ENCODE measurements at places on chromosomes 7 and 10.

GRCh38 chr7:71220210-71220695, 88.3 kb downstream of the GALNT17 start:
- no peak for DNase-seq

GRCh38 chr10:132421847-132422751, 25.1 kb downstream of the PWWP2B start:
- DNase-seq, result no peak

GRCh38 chr7:29612596-29612995, 49.0 kb downstream of the PRR15 start:
- DNase-seq, result no peak

- DNase-seq, result no peak
Observed at GRCh38 chr10:88012641-88013040, 149.2 kb downstream of the PTEN start.

DNA sequence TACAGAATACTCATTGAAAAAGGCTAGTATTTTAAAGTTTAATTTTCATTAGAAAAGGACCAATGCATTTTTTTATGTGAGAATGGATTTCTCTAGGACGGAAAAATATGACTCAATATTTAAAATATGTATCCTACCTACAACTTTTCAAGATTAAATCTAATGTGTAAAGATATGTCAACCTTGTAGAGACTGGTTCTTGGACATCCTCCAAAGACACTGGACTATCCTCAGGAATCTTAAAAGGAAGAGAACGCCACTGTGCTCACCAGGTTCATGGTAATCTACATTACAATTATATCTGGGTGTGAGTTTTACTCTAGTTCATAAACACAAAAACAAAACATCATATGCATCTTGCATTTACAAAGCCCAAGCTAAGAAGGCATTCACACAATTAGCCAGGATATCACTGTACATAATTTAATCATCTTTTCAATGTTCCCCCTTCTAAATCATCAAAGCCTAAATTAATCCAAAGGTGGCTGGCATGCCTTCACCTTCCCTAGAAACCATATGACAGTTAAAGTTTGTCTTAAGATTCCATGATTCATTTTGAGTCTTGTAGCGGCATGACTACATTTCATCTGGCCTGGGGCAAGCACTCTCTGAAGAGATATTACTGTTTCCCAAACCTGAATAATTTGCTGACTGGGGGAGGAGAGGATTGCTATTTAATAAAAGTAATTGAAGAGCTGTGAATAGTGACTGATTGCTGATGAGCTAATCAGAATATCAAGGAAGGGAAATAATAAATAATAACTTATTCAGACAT, 12.0 kb downstream of the SGCE start:
- no peak for DNase-seq

DNA sequence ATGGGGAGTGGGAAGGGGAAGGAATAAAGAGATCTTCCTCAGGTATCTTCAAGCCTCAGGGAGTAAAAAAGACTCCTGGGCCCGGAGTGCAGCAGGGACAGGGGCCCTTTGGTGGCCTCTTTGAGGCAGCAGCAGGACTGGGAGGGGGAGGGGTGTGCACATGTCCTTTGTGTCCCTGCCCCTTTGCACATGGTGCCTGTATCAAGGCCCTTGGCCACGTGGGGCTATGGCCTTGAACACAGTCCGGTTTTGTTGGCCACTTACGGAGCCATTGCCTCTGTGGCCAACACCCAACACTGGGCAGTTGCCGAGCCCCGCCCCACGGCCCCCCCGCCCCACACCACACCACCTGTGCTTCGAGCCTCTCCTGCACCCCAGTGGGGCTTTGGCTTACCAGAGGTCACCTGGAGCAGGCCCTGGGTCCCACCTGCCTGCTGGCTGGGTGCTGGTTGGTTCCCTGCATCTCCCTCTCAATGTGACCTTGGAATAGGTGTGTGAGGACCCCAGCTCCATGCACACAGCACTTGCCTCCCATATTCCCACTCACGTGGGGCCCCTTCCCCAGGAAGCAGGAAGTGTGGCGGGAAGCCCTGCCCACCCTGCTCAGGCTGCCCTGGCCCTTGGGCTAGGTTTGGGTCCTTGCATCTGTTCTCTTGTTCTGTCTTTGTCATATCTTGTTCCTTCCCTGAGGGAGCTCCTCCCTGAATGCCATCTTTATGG, 5.4 kb downstream of the SAP25 start:
- no peak for DNase-seq

DNA sequence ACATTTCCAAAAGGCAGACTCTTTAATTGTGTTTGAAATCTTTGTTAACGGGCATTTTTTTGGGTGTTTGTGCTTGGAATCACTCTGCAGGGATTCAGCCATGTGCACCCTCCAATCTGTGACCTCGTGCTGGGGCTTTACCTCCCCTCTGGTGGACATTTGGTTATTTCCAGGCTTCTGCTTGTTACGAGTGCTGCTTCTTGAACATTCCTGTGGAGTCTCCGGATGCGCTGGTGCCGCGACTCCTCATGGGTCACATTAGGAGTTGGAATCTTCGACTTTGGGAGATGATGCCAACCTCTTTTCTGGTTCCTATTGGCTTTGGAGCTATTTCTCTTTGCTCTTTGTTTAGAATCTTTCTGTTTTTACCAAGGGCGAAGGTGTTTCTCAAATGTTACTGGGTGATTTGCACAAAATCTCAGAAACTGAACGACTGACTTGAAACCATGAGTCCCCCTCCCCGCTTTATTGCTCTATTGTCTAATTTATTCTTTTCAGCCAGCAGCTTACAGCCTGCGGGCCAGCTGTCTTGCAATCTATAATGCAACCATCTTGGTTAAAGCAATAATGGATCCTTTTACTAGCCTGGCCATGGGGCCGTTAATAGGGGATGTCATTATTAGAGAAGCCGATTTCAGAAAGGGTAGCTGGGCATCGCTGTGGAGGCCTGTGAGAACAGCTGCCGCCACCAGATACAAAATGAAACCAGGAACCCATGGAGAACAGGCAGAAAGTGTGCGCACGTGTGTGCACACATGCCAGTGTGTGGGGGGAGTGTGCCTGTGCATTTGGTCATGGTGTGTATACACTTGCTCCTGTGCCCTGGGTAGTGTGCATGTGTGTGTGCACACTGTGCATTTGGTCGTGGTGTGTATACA, 9.9 kb upstream of the DPYSL4 start:
- DNase-seq, result no peak

DNA sequence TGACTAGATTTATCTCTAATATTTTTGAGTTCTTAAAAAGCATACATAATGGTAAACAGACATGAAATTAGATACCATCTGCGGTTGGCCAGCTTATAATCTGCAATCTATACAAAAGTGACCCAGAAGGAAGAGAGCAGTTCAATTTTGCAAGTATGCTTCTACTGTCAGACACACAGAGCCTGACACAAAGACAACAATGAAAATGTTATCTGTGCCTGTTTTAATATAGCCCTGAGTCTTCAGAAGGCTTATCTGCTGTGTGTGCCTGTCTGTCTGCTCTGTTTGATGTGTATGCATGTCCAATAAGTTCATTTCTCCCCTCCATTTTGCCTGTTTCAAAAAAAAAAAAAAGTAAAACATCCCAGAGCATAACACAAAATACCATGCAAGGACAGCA, 73.3 kb upstream of the FHIP2A start:
- DNase-seq, result no peak

DNA sequence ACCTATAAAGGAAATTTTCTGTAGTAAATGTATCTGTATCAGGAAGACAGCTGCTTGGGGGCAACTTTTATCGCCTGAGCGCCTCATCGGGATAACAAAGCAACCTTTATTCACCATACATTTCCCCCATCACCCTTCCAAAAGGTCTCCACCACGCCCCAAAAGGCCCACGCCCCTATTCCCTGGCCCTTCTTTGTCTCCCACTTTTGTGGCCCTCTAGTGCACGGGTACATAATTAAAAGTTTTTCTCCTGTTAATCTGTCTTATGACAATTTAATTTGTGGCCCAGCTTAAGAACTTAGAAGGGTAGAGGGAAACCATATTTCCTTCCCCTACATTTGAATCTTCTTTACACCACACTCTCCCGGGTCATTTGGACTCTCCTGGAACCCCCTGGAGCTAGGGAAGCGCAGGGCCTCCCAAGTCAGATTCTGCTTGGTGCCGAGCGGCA, 625 bp downstream of the RP9 start:
- no peak for DNase-seq

DNA sequence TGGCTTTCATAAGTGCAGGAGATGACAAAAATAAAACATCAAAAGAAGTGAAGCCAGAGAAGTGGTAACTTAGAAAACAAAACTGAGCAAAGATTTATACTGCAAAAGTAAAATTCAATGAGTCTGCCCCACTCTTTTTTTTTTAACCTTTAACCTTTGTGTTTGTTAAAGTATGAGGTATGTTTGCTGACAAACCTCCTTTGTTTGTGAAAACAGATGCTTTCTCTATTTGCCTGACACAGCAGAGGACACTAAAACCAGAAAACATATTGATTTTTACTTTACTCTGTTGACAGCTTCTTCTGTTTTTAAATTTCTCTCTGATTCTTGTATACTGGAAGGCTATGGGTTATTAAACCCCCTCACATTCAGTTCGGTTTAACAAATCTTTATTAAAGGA, 57.6 kb downstream of the SGMS1 start:
- no peak for DNase-seq

DNA sequence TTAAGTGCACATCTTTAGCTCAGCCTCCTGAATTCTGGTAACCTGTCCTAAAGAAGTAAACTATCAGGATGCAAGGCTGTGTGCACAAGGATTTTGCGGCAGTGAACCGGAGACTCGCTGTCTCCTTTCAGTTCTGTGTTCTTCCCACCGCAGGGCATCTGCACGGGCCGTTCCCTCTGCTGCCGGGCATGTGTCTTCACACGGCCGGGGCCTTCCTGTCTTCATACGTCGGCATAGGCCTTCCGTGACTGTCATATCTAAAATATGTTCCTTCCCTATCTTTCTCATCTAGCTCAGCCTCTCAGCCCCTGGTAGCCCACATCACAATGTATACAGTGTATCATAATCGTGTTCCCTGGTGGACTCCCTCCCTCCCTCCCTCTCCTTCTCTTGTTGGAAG, 16.4 kb downstream of the PALD1 start:
- no peak for DNase-seq

DNA sequence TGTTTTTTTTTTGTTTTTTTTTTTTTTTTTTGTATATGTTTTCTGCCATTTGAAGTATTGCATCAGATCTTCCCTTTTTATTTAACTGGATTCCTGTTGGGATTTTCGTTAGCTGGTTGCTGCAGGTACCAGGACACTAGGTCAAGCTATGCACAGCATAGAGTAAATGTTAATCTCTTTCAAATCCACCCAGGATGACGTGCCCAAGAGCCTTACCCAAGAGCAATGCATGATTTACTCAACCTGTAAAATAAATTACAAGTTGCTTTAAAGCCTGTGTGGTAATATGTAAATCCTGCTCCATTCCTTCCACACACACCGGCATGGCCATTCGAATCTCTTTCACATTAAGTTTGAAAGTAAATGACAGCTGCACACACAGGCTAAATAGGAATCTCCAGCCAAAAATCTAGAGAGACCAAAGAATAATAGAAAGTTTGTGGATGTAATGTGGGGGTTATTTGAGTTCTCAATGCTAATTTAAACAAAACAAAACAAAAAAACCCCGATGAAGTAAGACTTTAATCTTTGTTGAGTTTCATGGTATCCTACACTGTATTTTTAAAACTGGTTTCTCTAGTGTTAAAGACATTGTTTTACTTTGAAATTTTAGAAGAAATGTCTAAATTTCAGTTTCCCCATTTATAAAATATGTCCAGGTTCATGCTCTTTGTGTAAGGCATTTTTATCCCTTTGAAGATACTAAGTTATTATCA, 167.9 kb downstream of the FRMD4A start:
- DNase-seq, result no peak

DNA sequence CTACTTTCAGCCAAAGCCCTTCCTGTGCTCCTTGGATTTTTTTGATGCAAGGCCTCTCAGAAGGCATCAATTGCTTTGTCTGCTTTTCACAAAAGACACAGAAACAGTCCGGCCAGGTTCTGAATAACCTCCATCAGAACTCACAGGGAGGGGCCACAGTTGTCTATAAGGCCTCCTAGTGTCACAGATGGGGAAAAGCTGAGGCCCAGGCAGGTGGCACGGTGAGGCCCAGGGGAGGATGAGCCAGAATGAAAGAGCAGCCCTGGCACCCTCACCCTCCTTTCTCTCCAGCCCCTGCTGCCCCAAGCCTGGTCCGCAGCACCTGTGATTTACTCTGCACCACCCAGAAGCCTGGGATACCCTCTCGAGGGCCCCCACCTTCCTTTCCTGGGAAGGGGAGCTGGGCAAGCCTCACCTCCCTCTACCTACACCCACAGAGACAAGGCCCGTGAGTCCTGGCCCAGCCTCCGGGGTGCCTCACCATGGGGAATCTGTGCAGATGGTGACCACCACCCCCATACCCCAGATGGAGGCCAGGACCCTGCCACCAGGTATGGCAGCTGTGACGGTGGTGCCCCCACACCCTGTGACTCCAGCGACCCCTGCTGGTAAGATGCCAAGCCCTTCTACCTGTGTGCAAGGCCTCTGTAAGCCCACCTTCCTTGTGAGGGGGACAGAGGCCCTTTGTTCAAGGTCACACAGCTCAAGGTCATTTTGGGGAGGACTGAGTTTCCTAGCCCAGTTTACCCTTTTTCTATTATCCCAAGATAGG, 26.2 kb upstream of the ZNF467 start:
- DNase-seq, result no peak

DNA sequence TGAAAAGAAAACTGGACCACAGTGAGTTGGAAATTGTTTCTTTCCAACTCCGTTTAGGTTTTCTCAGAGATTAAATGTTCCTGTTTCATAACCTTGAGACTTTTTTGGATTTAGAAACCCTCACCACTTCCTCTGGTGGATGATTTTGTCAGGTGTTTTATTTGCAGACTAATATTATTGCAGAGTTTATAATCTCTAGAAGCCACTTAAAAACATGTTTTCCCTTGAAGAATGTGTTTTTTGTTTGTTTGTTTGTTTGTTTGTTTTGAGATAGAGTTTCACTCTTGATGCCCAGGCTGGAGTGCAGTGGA, 520 bp upstream of the MICU1 start:
- DNase-seq, result no peak

DNA sequence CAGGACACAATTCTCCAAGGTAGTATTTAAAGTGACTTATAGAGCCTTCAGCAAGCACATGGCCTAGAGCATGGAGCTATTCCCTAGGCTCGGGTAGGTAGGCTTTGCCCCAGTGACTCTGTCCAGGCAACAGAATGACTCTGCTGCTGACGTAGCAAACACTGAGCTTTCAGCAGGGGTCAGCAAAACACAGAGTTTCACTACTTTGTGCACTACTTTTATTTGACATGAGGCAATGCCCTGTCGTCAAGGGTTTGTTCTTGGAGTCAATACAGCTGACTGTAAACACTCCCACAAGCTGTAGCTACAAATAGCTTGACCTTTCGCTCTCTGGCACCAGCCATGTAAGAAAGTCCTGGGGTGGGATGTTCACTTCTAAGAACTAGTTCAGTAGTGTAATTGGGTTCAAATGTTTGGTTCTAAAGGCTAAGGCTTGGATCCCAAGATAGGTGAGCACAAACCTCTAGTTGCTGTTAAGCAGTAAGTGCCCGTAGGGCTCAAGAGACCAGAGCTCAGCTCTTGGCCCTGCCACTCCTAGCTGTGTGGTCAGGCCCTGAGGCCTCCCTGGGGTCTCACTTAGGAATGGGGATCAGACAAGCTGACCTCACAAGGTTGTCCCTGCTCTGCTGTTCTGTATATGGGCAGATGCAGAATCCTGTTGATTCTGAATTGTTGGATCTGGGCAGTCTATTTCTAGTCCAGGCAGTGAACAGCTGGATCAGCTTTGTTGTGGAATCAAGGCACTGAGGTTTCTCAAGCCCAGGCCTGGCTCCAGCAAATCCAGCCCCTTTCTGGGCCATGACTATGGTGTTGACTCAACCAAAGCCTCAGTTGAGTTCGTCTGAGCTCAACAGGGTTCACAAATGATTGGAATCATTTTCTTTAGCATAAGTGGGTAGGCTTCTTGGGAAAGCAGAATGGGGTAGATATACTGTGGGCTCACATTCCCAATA, 10.7 kb downstream of the NODAL start:
- peak; percentile 19 for DNase-seq

All from right kidney (tissue), 9 donors.